ENCODE measurements at places on chromosomes 13 and 19.

GRCh38 chr19:7213628-7214323 is 80.4 kb downstream of the INSR start:
- no peak for DNase-seq

DNA sequence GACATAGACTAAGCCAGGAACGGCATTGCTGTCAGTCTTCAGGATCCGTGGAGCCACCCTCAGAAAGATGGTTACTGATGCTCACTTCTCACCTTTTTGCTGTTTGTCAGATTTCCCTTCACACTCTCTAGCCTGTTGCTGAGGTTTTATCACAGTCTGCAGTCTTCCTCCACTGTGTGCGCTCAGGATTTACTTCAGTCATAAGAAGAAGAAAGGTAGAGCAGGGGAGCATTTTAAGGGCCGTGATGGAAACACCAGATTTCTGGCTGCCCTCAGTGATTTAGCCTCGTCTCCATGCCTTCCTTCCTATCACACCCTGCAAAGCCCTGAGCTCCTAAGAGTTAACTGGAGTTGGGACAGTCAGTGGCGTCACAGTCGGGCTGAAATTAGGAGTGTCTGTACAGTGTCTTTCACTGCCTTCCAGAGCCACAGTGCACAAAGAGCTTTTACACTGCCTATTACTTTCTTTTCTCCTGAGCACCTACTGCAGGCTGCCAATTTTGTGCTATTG is 60.0 kb upstream of the GPR183 start:
- DNase-seq: no peak

DNA sequence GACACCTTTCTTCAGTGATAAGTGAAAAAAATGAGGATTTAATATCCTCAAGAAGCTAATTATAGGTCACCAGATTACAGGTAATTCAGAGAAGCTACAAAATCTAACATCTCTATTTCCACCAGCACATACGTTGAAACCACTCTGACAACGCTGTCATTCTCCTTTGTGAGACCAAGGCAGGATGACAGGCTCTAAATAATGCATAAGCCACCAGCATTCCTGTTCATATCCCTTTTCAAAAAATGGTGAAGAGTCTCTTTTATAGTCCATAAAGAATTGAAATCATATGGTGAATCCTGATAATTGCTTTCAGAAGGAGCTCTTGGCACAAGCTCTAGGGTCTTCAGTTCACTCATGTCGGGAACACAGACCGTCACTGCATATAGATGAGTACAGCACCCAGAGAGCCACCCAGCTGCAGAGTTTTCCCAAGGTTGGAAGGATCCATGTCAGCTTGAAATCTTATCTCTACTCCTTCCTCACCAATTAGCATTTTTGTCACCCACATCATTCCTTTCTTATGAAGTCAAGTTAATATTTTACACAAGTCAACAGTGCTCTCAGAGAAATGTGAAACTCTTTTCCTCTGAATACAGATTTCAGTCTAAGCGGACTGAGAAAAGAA is 431.4 kb downstream of the TBC1D4 start:
- DNase-seq: peak; percentile 30

- DNase-seq: no peak
These were observed 10.9 kb upstream of the ADGRE5 start for GRCh38 chr19:14370169-14370939.

GRCh38 chr13:43653395-43653794 is 133.4 kb downstream of the ENOX1 start:
- DNase-seq: no peak

DNA sequence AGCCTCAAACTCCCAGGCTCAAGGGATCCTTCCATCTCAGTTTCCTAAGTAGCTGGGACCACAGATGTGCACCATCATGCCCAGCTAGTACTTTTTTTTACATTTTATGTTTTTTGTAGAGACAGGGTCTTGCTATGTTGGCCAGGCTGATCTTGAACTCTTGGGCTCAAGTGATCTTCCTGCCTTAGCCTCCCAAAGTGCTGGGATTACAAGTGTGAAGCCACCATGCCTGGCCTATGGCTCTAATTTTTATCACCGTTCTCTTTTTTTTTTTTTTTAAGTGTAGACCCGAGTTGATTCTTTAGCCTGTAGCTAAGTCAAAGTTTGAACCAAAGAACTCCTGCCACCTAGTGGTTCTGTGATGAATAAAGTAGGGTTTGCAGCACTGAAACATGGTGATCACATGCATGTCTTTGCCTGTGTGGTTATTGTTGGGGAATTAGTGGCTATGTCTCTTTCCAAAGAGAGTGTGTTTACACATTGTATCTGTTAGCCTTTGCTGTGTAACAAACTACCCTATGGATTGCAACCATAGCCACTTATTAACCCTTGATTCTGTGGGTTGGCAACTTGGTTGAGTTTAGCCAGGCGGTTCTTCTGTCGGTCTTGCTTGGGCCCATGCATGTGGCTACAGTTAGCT is 11.6 kb downstream of the NFILZ start:
- DNase-seq: peak; percentile 49

DNA sequence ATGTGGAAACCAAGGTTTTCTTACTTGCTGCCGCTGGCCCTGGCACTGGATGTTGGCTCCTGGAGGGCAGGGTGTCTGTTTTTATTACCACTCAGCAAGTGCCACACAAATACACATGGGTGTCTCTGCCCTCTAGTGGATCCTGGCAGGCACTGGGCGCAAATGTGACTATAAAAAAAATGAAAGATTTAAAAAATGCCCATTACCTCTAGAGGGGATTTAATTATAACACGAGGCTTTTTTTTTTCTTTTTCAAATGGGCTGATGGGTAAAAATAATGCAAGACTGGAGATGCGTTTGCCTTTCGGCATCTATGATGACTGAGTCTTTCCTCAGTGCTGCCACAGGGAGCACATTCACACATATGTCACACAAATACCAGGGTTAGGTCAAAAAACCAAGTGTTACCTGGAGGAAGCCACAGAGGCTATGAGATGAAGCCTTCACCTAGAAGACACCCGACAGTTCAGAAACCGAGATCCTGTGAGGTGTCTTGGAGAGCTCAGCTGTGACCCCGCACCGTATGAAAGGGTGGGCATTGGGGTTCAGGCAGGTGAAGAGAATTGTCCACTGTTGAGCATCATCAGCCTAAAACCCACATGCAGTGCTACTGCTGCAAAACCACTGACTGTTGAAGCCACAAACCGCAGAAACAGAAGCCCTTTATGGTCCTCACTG is 25.7 kb downstream of the CHAMP1 start:
- no peak for DNase-seq

DNA sequence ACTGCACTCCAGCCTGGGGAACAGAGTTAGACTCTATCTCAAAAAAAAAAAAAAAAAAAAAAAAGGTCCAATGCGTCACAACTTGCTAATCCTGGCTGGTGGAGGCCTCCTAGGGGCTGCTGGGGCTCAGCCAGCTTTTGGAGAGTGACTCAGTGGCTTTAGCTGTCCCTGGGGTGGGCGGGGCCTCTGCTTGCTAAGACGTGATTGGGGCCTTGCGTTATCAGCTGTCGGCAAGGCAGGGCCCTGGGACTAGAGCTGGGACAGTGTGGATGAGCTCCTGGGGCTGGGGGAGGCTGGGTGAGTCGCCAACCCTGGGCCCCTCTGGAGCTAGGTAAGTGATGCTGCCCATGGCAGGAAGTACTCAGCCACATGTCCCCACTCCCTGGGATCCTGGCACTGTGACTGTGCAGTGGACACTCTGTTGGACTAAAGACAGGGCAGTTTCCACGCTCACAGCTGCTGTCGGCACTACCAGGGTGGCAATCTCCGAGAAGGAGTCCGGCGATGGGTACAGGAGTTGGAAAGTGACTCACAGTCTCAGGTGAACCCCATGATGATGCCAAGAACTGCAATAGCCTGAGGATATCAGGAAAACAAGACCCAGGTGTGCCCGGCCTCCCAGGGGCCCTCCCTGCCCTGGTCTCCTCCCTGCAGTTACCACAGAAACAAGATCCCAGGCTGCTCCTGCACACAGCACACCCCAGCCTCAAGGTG is 32.2 kb downstream of the F2RL3 start:
- peak; percentile 25 for DNase-seq

- DNase-seq: peak; percentile 31
These were observed 7.0 kb downstream of the CUL4A start for GRCh38 chr13:113216254-113217048.

GRCh38 chr19:46297700-46298478 is 1.0 kb downstream of the HIF3A start:
- no peak for DNase-seq

DNA sequence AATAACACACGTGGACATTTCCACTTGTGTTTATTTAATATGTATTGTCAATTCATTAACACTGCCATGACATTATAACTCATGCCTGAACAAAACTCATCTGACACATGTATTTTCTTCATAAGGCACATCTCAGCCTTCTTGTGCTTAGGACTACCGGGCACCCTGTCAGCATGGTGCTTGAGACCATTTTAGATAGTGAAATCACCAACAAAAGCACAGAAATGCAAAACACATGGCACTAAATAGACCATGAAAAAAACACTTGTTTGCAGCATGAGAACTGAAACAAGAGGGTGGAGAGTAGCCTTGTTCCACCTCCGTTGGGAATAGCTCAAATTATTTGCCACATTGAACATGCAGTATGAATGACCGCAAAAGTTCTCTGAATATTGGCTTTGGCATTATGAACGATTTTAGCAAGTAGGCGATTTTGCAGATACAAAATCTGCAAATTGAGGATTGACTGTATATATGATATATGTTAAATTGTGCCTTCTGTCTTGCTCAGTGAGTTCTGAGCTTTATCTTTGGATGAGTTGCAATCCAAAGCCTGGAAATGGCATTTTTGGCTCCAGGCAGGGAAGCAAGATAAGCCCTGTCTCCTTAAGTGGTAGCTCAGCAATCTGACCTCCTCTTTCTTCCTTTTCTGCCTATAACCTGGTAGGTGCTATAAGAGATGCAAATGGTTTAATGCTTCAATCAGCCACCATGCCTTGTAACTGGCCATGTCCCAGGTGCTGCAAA is 328.2 kb downstream of the HS6ST3 start:
- DNase-seq: no peak

DNA sequence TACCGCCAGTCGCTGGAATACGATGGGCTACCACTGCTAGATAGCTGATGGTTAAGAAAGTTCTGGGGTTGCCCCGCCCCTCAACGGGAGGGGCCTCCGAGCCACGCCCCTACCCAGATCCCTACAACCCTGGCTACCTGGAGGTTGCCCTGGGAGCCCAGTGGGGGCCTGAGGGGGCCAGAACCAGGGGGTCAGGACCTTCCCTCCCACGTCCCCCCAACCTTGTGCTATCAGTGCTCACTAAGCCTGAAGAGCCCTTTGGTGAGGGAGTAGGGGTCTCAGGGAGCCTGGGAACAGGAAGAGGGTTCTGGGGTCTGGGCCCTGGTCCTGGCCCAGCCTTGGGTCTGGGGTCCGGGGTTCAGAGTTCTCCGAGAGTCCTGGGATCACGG is 8.9 kb downstream of the OCEL1 start:
- DNase-seq: peak; percentile 54

- no peak for DNase-seq
These were observed 406.2 kb downstream of the DLEU7 start for GRCh38 chr13:50437252-50437651.

DNA sequence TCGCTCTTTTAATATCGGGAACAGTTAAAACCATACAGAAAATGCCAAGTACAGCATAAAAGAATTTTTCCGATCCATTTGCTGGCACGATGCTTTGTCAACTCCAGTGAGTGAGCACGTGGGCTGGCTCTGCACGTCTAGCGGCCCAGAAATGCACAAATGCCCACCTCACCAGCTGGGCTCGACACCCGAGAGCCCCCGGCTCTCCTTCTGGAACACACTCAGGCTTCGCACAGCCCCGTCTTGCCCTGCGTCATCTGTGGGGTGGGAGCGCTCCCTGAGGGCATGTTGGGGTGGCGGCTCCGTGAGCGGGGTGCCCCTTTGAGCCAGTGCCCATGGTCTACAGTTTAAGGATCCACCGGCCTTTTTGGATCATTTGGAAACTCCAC is 24.5 kb downstream of the ATP4B start:
- no peak for DNase-seq

DNA sequence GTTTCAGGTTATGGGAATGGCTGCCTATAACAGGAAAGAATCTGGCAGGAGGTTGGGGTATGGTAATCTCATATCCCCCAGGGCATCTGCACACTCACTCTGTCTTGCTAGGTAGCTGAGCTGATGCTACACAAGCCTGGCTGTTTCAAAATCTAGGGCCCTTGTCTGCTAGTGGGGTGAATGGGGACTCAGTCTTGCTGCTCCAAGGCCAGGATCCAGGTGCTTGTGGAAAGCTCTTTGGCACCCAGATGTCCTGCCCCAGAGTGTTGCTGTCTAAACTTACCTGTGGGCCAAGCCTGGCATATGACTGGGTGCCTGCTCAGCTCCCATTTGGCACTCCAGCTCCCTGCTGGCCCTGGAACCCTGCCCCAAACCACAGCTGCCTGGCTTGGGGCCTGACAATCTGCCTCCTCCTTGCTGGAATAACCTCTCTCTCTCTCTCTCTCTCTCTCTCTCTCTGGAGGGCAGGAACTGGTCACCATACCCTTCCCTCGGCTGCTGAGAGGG is 158.1 kb upstream of the TSC22D1 start:
- peak; percentile 79 for DNase-seq

- DNase-seq: no peak
These were observed 413.4 kb downstream of the ZNF536 start for GRCh38 chr19:30785458-30786137.

DNA sequence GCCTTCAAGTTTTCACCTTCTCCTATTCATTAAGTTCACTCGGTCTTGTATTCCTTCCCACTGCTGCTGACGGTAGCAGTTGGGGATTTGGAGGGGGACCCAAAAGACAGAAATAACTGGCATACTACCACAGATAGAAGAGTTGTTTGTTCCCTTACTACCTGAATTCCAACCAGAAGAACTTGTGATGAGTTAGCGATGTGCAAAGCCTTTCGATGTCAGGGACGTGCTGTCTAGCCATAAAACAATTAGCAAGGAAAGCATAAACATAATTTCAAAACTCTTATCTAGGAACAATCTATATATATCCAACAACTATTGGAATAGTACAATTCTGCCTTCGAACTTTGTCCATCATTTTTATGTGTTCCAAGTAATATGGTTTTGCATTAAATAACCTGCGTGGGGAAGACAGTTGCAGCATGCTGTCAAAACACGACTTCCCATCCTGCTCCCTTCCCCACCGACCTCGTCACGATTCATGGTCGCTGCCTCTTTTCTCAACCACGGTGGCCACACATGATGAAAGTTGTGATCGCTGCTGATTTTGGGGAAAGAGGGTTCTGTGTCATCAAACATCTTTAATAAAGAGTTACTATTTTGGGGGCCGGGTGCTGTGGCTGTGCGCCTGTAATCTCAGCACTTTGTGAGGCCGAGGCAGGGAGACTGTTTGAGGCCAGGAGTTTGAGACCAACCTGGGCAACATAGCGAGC is 3.8 kb upstream of the SLC7A9 start:
- DNase-seq: no peak

GRCh38 chr19:29510701-29511265 is 15.0 kb upstream of the VSTM2B start:
- no peak for DNase-seq
